NCI-H345 (cell line): ENCODE measurements at places on chromosomes 13 and 19.

GRCh38 chr19:40217027-40217810 lies 965 bp downstream of the TTC9B start:
- DNase-seq = peak; percentile 96

DNA sequence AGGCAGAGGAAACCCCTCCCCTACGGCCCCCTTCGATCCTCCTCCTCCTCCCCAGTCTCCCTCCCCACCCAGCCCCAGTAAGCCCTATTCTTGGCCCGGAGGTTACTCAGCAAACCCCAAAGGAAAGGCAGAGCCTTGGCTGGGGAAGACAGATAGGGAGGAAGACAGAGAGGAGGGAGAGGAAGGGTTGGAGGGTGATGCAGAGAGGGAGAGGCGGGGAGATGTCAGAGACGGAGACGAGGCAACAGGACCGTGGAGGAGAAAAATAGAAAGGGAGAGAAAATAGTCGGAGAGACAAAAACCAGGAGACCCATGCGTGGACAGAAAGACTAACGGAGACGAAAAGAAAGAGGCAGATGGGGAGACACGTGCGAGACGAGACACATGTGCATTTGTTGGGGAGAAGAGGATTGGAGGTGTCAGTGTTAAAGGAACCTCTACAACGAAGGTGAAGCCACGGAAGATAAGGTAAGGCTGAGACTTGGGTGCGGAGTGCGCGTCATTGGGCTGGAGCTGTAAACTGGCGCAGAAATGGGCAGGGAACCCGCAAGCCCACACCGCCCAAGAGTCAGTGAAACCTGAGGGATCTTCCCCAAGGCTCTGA lies 2.9 kb downstream of the TGFB1 start:
- no peak for DNase-seq

GRCh38 chr13:22915442-22916082 lies 265.2 kb upstream of the SGCG start:
- DNase-seq = peak; percentile 62

GRCh38 chr13:75102001-75102716 lies 379.8 kb downstream of the TBC1D4 start:
- no peak for DNase-seq

GRCh38 chr19:43316591-43317319 lies 36.7 kb upstream of the CD177 start:
- DNase-seq = no peak

DNA sequence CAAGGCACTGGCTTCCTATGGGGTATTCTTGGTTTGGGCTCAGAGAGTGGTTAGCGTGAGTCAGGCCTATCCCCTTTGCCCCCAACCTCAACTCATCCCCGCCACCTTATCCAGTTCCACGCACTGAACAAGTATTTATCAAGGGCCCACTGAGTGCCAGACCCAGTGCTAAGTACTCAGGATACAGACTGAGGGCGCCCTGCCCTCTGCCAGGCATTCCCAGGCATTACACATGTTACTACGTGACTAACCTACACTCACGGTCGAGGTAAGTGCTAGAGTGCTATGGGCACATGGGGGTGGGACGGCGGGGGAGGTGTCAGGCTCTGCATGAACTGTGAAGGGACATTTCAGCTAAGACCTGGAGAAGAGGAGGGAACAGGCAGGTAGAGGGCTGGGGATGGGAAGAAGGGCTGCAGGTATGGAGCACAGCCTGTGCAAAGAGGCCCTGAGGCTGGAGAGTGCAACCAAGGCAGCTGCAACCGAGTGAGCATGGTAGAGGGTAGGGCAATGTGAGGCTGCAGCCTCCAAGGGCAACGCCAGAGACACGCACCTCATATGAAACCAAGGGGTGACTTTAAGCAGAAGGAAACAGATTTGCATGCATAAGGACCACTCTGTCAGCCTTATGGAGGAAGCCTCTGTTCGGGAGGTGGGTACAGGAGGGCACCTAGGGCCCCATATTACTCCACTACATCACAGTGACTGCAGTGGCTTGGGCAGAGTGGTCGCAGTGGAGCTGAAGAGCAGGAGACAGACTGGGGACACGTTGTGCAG lies 22.5 kb downstream of the DHRS12 start:
- no peak for DNase-seq
